Stimulated activated CD4-positive, alpha-beta T cell treated with anti-CD3 and anti-CD28 coated beads, Interleukin-1b, Interleukin-23, amount 100 ng/mL, for 4 hours (primary cell): ENCODE measurements at places on chromosomes 12 and 14.
A peak's percentile ranks its signal among the peaks of the same experiment; 100 is the strongest.

- DNase-seq, result no peak
These were observed 207.9 kb downstream of the TMEM132C start for GRCh38 chr12:128474916-128475315.

DNA sequence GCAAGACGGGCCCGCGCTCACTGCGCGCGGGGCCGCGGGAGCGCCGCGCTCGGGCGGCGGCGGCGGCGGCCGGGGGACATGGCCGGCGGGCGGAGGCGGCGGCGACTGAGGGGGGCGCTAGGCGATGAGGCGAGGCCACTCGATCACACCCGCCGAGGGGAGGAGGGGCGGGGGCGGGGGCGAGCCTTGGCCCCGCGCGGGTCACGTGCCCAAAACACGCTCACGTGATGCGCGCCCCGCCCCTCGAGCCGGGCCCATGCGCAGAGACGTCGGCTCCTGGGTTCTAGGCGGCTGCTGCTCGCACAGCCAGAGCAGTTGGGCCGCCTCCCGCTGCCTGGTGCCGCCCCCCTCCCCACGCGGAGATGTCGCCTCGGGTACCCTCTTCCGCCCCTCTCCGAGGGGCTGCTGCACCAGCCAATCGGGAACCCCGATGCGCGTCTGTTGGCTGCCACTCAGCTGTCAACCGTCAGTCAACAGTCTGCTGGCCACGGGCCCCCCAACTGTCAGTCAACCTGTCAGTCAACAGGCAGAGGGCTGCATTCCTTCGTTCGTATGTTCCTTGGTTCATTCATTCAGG, at the start of gene SPPL3:
Gene SPPL3, minus strand, starts transcription at position 162 of the 577 bp plus-strand sequence. CDS start 491 bp downstream, outside the sequence.
- peak; percentile 96 for DNase-seq

DNA sequence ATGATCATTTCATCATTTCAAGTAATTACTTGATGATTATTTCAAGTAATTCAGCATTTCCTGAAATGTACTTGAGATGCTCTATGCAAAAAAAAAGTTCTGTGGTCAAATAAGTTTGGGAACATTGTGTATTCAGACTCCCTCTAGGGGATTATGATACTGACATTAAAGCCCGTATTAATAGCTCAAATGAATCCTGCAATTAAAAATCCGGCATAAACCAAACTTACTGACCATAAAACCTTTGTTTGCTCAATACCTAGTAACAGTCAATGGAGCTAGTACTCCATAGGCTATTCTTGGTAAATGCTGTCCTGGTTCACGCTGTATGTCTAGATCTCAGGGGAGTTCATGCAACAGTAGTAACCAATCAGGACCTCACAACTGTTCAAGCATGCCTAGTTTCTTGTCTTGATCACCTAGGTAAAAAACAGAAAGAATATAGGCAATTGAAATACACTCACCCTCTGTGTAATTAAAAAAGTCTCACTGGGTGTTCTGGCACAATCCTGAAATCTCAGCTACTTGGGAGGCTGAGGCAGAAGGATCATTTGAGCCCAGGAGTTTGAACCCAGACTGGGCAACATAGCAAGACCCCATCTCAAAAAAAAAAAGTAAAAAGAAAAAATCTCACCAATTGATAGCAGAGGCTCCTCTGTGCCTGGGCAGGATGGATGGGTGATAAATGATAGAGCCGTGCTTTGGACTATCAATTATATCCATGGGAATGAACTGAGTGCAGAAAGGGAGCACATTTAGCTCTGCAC, 14.1 kb downstream of the ALDH1L2 start:
- DNase-seq, result no peak

GRCh38 chr14:102095231-102095870, 8.5 kb upstream of the HSP90AA1 start:
- no peak for DNase-seq
